ENCODE measurements at places on chromosomes 1 and 21.

- DNase-seq, result no peak
These were observed 5.0 kb downstream of the RPTN start for GRCh38 chr1:152153996-152154395.

- DNase-seq, result peak; percentile 11
These were observed 180.0 kb downstream of the ETS2 start for GRCh38 chr21:38985568-38986378.

GRCh38 chr1:40825435-40825788, 36.8 kb downstream of the CITED4 start:
- no peak for DNase-seq

DNA sequence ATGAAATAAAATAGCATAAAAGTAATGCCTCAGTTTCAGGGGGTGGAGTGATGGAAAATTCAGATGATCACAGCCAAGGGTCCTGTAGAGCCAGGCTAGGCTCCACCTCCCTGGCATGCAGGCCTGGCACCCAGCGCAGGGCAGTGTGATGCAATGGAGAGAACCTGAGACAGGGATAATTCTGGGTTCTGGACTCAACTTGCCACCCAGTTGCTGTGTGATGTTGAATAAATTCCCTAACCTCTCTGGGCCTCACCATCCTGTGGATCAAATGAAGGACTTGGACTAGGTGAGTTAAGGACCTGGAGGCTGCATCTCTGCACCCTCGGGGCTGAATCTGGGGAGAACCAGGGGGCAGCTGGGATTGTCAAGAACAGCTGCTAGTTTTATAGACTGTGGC, 17.0 kb downstream of the PADI2 start:
- no peak for DNase-seq

GRCh38 chr1:11525151-11525505, 46.2 kb downstream of the DISP3 start:
- no peak for DNase-seq

- no peak for DNase-seq
These were observed 7.5 kb downstream of the COL18A1 start for GRCh38 chr21:45412491-45412890.

DNA sequence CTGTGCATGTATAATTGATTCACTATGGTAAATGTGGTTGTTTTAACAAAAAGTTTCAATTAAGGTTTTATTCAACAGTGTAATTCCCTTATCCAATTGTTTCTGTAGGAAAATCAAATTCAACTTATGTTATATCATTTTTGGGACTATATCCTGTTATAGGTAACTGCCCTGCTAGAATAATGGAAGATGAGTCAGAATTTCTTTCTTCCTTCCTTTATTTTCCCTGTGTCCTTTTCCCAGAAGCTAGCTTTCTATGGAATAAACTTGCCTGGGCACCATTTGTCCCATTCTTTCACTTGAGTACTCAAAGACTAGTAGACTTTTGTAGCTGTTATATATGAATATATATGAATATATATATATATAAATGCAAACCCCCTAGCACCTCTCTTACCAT, 301.3 kb downstream of the TM2D1 start:
- DNase-seq, result no peak

- DNase-seq, result no peak
These were observed 38.4 kb downstream of the AHCTF1 start for GRCh38 chr1:246893191-246893939.

DNA sequence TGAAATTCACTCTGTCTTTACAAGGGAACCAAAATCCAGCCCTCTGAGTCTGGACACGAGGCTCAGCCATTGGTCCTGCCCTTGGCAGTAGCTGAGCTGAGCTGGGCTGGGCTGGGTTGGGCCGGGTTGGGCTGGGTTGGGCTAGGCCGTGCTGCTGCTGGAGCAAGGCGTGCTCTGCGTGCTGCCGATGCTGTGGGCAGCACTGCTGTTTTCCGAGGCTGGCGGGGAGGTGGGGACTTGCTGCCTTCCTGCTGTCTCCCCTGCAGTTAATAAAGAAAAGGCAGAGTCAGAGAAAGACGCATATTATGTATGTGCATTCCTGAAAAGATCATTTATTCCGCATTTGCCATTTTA, 182.9 kb downstream of the CDC7 start:
- DNase-seq, result no peak

DNA sequence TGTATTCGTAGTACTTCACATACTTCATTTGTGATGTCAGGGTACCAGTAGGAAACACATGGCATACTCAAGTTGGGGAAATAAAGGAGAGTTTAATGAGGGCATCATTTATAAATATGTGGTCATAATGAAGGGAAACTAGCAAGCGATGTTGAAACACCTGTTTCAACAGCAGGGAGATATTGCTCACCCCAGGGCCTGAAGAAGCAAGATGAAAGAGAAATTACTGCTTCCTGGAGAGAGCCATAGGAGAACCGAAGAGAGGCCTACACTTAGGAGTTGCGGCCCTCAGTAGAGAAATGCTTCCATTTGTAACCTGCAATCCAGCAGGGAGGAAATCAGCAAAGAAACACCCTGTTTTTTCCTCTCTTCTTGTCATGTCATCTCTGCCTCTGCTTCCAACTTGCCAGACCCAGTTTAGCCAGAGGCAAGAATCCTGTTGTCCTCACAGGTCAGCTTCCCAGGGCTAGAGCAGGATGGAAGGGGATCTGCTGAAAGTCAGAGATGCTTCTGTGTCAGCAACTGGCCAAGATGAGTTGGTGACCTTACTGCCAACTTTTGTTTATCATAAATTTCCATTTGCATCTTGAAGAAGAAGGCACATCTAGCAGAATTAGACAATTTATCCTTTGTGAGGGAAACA, 67.6 kb upstream of the TSPAN2 start:
- DNase-seq, result no peak

DNA sequence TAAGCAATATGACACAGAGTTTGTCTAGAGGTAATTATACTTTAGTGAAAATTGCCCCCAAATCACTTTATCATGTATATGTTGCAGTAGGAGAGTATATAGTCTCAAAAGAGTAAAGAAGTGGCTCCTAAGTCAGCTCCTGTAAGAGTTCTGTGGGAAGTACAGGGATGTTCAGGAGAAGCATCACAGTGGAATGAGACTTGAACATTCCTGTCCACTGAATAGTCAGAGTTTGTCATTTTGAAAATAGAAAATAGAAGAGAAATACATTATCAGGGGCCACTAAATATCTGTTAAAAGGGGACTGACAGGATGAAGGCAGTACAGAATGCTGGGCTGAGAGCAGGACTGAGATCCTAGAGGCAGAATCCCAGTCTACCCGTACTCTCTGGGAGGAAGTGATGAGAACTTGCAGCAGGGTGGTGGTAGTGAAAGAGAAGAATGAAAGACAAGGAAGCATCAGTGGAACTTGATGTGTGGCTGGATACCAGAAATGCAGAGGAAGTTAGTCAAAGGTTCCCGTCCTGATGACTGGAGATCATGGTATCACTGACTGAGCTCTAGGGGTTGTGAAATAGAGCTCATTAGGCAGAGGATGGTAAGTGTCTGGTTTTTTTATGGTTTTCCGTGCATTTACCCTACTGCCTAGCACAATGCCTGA, 153.4 kb downstream of the FMN2 start:
- DNase-seq, result no peak

- no peak for DNase-seq
These were observed 226.0 kb downstream of the CHRM3 start for GRCh38 chr1:239612379-239612778.

- no peak for DNase-seq
These were observed 27.2 kb downstream of the HSPG2 start for GRCh38 chr1:21909787-21910503.

- DNase-seq, result no peak
These were observed 258.3 kb upstream of the KAZN start for GRCh38 chr1:14340002-14340785.

DNA sequence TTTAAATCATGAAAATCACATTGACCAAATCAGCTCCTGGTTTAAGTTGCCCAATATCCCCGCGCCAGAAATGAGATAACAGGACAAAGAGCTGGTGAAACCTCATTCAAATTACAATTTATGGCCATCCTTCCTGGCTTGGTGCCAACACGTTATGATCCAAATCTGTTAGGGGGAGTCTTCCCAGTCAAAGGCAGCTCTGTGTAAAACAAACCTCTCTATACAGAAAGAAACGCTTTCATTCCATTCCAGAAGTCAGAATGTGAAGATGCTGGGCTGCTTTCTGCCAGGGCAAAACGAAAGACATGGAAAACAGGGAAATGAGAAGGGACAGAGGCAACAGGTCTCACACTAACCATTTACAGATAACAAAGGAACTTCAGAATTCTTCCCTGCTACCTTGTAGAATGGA, 53.5 kb upstream of the TIAM1 start:
- no peak for DNase-seq

GRCh38 chr1:44059212-44059611, 27.9 kb upstream of the SLC6A9 start:
- no peak for DNase-seq

- DNase-seq, result no peak
These were observed 90.2 kb upstream of the GADD45A start for GRCh38 chr1:67594764-67595163.

DNA sequence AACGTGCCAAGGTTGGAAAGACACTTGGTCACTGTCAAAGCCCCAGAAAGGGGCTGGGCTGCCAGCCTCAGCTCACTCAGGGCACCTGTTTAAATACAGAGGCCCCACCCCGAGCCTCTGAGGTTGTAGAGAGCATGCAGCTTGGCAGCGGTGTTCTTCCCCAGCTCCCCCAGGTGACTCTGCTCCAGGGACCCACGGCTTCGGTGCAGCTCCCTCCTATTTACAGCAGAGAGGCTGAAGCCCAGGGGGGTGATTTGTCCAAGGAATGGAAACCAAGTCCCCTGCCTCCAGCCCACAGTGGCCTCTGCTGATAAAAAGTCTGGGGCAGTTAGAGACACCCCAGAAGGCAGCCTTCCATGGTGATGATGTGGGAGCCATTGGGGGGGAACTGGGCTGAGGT, 9.1 kb upstream of the C1QA start:
- no peak for DNase-seq

- no peak for DNase-seq
These were observed 16.9 kb downstream of the AGPAT3 start for GRCh38 chr21:43881935-43882334.

GRCh38 chr1:87754139-87754538, 425.5 kb downstream of the LMO4 start:
- no peak for DNase-seq
